Activated gamma-delta T cell treated with Interleukin-2 at 50 U/mL for 16 hours (primary cell): ENCODE measurements at places on chromosomes 13 and 19.

GRCh38 chr13:91115776-91116175, 231.7 kb upstream of the MIR17HG start:
- DNase-seq = no peak

GRCh38 chr19:15159251-15159650, 41.5 kb downstream of the NOTCH3 start:
- DNase-seq = no peak

DNA sequence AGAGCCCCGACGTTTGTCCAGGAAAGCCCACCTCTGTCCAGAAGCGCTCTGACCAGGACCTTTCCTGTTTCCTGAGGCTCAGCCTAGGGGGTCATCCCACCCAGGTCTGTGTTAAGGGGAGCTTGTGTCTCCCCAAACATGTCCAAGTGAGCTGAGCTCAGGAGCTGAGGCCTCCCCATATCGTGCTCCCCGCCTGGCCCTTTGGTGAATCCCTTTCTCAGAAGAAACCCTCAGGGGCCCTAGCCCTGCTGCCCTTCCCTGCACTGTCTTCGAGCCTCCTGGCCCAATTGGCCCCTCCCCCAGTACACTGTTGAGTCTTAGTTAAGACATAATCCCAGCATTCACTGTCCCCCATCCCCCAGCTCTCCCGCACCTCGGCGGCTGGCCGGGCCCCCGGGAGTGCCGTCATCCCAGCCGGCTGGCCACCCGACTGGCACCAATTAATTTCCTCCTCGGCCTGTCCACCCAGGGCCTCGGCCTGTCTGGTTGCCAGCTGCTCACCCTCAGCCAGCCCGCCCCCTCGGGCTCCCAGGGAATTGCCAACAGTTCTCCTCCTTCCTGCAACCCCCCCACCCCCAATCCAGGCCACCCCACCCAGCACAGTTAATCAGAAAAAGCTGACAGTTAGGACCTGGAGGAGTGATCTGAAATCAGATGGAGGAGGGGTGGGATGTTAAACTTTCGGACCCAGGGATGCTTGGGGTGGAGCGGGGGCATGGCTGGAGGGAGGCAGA, 13.6 kb downstream of the IER2 start:
- peak; percentile 29 for DNase-seq

DNA sequence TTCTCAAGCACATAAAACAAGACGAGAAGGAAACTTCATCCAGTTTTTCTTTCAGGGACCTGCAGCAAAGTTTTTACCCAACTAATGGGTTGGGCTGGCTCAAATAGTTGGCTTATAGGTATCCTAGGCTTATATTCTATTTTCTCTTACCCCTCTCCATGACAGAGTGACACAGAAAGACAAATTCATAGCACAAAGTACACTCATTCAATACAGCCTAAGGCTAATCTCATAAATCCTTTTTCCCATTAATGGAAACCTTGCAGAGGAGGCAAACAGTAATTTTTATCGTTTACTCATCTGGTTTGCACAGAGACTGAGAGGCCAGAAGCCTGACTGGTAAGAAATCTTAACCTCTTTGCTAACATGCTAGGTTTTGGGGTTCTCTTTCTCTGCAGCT, 1589.9 kb downstream of the SLITRK1 start:
- DNase-seq = no peak

DNA sequence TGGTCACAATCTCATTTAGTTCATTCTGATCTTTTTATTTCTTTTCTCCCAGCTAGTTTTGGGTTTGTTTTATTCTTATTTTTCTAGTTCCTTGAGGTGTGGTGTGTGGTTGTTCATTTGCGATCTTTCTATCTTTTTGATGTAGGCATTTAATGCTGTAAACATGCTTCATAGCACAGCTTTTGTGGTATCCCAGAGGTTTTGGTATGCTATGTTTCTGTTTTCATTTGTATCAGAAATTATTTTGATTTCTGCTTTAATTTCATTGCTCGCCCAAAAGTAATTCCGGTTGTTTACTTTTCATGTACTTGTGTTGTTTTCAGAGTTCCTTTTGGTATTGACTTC, 12.6 kb downstream of the DNAJC3 start:
- DNase-seq = no peak

DNA sequence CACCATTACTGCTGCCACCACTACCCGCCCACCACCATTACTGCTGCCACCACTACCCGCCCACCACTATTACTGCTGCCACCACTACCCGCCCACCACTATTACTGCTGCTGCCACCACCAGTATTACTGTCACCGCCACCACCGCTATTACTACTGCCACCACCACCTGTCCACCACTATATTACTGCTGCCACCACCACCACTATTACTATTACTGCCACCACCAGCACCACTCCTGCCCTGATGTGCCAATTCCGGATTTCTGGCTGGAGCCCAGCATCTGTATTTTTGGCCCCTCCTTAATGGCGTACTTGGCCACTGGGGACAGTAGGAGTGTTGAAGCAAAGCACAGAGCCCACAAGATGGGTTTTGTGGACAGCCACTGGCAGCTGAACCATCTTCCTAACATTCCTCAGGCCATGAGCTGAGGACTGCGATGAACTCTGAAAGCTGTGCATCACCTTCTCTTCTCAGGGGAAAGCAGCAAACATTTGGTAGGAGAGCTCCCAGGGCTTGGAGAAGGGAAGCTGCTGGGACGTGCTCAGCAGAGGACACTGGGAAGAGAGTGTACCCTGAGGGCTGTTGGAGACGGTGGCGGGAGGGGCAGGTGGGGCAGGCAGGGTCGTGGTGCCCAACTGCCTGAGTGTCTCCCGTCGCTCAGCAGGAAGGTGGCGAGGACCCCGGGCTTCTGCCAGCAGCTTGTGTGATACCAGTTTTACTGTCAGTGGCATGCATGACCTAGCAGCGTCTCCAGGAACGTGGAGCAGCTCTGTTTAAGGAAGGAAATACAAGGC, 23.0 kb downstream of the CUL4A start:
- DNase-seq = no peak

DNA sequence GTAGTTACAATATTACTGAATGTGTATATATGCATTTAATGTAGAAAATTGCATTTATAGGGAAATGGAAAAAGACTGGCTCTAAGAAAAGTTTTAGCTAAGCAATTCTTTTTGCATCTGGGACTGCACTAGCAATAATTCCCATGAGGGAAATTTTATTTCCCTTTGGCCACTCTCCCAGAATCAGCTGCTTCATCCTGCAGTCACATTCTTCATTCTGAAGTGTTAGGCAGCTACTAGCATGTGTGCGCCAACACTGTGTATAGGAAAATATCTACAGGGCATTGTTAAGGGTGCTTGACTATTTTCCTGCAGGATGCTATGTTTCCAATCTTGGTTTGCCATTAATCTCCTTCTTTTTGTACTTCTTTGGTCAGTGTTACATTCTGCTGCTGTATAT, 312.8 kb upstream of the PCDH20 start:
- DNase-seq = no peak

DNA sequence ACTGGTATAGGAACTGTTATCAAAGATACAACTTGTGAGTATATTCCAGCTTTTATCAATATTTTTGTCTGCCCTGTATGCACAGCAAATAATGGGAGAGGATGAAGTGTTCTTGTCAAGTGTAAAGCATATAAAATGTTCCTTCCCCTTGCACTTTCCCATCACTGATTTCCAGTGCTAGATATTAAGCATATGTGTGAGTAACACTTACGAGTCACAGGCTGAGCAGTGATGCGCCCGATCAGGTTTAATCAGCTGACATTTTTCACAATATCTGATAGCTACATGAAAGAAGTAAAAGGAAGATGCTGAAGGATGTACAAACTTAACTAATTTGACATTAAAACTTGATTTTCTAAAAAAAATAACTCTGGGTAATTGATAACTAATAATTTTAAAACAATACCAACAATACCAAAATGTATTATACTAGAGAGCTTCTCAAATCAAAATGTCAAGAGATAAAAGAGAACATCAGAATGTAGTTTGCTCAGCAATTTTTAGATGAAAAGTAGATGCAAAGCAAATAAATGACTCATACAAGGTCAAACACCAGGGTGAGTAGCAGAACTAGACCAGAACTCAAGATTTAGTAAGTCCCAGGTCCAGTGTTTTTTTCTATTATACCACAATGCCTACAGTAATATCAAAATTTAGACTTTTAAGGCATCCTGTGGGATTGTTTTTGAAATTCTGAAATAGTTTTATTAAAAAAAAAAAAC, 56.4 kb downstream of the ZDHHC20 start:
- no peak for DNase-seq

DNA sequence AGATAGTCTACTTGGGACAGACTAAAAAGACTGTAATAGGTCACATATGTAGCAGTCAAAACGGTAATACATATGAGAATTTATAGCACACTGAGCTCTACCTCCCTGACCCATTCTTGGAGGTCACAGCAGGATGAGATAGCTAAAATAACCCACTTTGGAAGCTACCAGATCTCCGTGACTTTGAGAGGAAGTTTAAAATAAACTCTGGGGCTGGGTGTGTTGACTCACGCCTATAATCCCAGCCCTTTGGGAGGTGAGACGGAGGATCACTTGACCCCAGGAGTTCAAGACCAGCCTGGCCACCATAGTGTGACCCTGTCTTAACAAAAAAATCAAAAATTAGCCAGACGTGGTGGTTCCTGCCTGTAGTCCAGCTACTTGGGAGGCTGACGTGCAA, 45.3 kb downstream of the DHRS12 start:
- no peak for DNase-seq

GRCh38 chr13:110294622-110295021, 12.3 kb downstream of the COL4A1 start:
- DNase-seq = no peak

DNA sequence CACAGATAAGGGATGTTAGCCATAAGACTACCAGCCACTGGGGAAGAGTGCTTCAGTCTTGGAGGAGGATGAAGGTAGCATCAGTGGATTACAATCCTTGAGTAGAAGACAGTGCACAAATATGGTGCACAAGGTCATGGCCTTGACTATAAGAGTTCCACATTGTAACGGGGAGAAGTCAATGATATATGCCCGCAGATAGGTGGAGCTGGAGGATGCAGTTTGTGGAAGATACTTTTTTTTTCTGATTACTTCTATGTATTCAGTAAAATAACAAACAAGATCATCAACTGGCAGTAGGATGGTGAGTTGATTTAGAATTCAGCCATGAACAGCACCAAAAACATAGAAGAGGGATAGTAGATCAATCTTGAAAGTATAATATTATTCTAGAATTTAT, 926.8 kb upstream of the MIR17HG start:
- no peak for DNase-seq

DNA sequence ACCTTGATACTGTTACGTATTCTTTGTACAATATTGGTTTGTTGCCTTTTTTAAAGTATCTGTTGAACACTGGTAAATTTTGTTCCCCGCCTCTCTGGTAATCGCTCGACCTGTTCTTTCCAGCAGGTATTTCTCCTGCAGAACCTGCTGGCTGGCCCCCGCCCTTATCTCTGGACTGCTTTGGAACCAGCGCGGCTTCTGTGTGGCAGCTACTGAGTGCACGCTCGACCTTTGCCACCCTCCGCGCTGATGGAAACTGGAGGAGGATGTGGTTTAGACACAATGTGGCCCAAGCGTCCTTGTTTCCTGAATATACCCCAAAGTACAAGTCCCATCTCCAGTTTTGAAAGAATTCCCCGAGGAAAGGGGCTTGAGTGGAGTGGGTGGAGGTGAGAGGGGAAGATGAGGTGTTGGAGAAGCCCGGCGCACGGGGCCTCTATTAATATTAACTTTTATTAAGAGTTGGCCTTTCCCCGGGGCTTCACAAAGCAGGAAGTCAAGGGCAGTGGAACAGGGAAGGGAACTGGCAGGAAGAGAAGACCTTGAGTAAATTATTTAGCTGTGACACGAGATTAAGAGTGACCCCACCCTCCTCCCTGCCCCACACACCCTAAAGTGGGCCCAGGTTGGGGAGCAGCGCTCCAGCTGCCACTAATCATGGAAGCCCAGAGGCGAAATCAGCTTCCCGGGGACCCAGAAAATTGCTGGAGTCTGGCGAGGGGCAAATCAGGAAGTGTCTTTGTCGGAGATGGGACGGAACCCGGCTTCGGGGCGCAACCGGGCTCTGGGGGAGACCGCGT, 16.0 kb downstream of the CDX2 start:
- no peak for DNase-seq

- DNase-seq = no peak
These were observed 5.6 kb upstream of the PRKD2 start for GRCh38 chr19:46722421-46723022.

DNA sequence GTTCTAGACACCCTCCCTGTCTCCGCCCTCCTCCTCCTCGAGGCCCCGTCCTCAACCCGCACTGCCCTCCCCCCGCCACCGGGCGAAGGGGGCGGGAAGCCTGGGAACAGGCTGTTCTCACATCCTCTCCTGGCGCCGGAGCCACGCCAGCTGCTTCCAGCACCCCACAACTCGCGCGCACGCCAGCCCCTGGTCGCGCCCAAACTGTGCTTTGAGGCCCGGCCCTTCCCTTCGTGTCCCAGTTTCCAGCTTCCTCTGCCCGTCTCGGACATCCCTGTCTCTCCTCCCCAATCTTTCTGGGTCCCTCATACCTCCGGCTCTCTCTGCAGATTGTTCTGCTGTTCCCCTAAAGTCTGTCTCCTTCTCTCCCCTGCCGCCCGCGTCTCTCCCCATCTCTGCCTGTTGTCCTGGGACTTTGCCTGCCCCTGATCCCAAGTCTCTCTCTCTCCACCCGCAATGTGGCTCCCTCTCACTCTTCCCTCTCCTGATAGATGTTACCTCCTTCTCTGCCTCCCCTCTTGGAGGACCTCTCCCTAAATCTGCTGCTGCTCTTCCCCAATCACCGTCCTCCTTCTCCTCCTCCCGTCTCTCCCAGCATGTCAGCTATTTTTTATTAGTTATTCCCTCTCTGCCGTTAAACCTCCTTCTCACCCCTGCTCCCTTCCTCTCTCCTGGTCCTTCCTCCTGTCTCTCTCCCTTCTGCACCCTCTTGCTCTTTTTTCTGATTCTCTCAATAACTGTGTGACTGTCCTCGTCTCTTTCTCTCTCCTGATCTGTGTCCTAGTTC, 14.2 kb downstream of the DPF1 start:
- no peak for DNase-seq

GRCh38 chr19:56699552-56699951, 28.0 kb upstream of the ZNF835 start:
- no peak for DNase-seq

- DNase-seq = no peak
These were observed 1.7 kb downstream of the KLK4 start for GRCh38 chr19:50909240-50910070.

DNA sequence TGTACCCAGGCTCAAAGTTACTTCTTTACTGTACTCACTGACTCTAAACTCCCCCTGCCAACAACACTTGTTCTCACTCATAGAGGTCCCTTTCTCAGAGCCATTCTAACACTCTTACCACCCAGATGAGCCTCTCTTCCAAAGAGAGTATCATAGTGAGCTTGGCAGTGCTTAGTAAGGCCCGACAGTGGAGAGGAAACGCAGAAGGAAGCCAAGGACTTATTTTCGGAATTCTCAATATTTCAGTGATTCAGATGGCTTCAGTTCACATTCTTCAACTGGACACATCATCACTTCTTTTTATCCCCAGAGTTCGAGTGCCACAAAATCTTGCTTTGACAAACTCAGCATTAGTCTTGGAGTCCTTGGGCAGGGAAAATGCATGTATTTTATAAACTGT, 285.9 kb downstream of the DNAJC15 start:
- DNase-seq = no peak

GRCh38 chr19:48194041-48194843, 23.8 kb downstream of the ZSWIM9 start:
- peak; percentile 22 for DNase-seq

- no peak for DNase-seq
These were observed 3.9 kb downstream of the LACC1 start for GRCh38 chr13:43883631-43884030.
